ENCODE measurements at places on chromosomes 6 and 20. TPM values are rescaled to one million over a fixed set of nuclear protein-coding genes. Genes with fewer than 3 reads are reported as not detected.

Gene RAMACL
- 0.77 TPM for total RNA-seq

Gene RBBP8NL
- total RNA-seq, result not detected

Gene PTGIS
- 9.4 TPM for total RNA-seq

Gene ZNF334
- 0.27 TPM for total RNA-seq

Gene TUBB2A
- total RNA-seq, result 49.0 TPM

Gene CD83
- 0.46 TPM for total RNA-seq

Gene MCHR2
- not detected for total RNA-seq

Gene IL17A
- total RNA-seq, result not detected

Gene TGM2
- total RNA-seq, result 235 TPM

Gene B3GALT4
- 1.3 TPM for total RNA-seq

Gene SOX18
- total RNA-seq, result 11.7 TPM

Gene MLIP
- total RNA-seq, result 140 TPM

Gene MTFR2
- total RNA-seq, result 0.95 TPM

Gene GJA1
- total RNA-seq, result 9.8 TPM

Gene HLA-DRB1
- 16.9 TPM for total RNA-seq

Gene OOEP
- not detected for total RNA-seq

Gene NHLRC1
- 3.0 TPM for total RNA-seq

Gene TUBE1
- total RNA-seq, result 7.0 TPM

Gene FAM83B
- total RNA-seq, result 0.47 TPM

Gene COL11A2
- 0.57 TPM for total RNA-seq

Data from psoas muscle (tissue), 8 donors.